Eye (tissue), 1 donor: ENCODE measurements at places on chromosomes 3 and 15.
A peak's percentile ranks its signal among the peaks of the same experiment; 100 is the strongest.

GRCh38 chr3:183100376-183100775 lies 1.1 kb upstream of the MCCC1 start:
- no peak for DNase-seq

DNA sequence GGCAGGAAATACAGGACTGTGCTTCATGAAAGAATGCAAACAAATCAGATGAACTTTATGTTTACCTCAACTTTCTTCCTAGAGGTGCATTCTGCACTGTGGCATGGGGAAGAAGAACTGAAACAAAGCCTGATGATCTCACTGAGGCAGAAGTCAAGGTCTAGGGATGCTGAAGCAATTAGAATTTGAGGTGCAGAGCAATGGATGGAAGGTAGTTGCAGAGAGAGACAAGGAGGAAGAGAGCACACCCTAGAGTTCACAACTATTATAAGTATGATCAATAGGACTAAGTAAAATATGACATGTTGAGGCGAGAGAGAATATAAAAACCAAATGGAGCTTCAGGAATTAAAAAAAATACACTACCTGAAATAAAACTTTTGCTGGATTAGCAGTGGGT lies 420.1 kb downstream of the EDEM1 start:
- no peak for DNase-seq

GRCh38 chr3:195770081-195770840 lies 41.5 kb downstream of the MUC4 start:
- DNase-seq, result no peak

GRCh38 chr3:50467919-50468318 lies 35.5 kb downstream of the CACNA2D2 start:
- peak; percentile 80 for DNase-seq

GRCh38 chr3:131047582-131047981 lies 20.9 kb downstream of the NEK11 start:
- DNase-seq, result no peak

DNA sequence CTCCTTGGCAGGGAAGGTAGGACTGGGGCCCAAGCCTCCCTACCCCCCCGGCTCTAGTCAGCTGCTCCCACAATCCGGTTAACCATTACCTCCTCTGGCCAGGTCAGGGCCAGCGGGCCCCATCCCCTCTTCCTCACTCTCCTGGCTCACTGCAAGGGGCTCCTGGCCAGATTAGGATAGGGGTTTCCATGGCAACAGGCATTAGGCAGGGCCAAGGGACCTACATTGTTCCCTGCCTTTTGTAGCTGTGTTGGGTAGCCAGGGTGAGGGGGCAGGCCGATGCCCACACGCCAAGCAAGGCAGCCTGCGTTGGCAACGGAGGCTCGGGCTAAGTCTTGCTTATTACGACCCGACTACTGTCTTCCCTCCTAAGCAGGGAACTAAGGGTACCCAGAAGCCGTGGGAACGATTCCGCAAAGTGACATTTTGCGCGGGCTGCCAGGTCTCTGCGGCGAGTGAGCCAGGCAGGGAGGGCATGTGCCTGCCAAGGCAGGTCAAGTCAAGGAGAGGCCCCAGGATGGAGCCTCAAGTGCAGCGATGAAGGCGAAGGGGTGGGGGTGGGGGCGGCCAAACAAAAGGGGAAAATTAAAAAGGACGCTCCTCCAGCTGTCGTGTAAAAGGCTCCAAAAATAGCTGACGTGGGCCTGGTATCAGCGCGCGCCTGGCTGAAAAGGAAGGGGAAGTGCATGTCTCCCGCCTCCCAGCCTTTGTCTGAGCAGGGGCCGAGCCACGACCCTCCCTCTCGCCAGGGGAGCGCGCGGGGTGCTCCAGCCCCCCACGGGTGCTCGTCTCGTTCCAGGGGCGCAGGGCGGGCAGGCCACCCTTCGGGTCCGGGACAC lies 919 bp downstream of the IDH2 start:
- DNase-seq, result peak; percentile 84

GRCh38 chr3:190847436-190847835 lies 15.1 kb downstream of the GMNC start:
- DNase-seq, result no peak

DNA sequence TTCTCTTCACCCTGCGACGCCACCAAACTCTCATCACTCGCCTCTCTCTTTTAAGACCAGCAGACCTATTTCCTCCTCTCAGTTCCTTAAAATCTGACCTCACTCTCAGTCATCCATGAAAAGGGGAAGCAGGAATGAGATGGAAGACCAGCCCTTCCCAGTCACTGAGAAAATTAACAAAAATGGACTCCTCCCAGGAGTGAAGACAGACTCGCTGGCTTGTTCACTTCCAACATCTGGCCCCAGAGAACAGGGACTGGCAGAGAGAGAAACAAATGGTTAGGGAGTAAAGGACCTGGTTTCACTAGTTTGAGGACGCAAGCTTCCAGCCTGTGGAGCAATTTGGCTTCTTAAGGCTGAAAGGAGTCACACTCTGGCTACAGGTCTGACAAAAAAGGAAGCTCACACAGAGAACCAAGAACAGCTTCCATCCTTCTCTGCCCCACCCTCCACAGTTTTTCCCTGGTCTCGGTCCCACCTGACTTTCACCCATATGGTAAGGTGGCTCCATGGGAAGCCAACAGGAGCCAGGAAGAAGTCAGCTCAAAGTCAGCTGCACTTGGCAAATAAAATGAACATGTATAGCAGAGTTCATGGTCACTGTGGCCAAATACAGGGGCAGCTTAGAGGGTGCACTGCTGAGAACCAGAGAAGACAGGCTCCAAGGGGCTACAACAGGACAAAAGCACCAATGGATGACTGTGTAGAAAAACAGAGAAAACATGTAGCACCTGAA lies 57.2 kb downstream of the ITGB5 start:
- DNase-seq, result no peak

DNA sequence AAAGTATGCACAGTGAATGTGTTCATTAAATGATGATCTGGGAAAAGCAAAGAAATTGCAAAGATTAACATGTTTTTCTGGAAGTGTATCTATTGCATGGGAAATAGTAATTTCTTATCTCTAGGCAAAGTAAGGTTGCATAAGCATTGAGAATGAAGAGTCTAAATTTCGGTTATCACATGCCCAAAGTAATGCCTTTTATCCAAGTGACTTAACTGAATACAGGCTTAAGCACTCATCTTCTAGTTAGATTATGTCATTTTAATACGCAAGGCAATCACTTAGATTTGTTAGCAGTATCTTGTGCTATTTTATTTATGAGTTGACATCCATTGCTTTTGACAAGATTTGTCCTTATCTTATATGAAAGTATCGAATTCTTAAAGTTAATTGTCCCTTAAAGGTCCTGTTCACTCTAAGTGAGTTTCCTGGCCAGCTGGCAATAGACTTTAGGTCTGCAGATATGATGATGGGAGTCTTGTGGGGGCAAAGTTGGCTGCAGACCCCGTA lies 100.5 kb downstream of the NAALADL2 start:
- DNase-seq, result no peak

- peak; percentile 76 for DNase-seq
These were observed 1.6 kb upstream of the WDR82 start for GRCh38 chr3:52280050-52280461.

- DNase-seq, result no peak
These were observed 15.6 kb downstream of the CHST2 start for GRCh38 chr3:143135150-143135549.
